NCI-H2029 treated with DMSO at 0.1 percent for 48 hours (cell line): ENCODE measurements at places on chromosomes 16 and 17.

DNA sequence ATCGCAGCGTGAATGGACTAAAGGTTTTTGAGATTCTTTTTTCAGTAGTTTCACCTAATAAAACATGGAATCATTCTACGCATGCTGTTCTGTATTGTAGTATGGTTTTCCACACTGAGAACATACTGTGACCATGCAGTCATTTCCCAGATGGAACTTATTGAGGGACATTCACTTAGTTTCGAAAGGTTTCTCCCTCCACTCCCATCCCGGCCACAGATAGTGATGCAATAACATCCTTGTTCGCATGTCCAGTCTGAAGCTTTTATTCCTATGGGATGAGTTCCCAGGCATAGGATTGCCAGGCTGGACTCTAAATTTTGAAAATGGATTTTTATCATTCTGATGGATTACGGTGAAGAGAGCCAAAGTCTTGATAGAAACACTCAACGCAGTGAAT lies 420.4 kb downstream of the WWOX start:
- no peak for DNase-seq

- no peak for DNase-seq
These were observed 67.9 kb downstream of the ZZEF1 start for GRCh38 chr17:4074831-4075495.

DNA sequence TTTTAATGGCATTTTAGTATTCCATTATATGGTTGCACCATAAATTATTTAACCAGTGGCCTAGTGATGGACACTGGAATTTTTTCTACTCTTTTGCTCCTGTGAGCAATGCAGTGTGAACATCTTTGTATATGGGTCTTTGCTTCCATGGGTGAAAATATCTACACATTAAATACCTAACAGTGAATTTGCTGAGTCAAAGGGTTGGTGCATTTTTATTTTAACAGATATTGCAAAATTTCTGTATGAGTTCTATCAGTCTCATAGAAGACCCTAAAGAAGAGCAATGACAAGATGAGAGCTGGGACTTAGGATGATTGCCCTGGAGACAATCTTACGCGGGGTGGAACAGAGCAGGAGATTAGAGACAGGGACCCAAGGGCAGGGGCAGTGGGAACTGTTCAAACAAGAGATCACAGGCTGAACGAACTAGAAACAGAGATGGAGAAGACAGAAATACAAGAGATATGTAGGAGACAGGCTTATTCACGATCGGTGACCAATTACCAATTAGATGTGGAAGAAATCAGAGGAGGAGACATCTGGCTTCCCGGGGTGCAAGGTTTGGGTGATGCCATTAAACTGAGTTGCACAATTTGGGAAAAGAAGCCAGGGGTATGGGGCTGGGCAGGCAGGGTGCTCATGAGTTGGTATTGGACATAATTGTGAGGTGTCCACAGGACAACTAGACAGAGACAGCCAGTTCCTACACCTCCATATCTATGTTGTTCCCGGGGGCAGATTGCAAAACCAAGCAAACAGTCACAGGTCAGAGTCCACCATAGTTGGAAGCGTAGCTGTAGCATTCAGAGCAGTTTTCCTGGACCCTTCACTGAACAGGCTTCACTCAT lies 39.9 kb upstream of the LONP2 start:
- DNase-seq: no peak

DNA sequence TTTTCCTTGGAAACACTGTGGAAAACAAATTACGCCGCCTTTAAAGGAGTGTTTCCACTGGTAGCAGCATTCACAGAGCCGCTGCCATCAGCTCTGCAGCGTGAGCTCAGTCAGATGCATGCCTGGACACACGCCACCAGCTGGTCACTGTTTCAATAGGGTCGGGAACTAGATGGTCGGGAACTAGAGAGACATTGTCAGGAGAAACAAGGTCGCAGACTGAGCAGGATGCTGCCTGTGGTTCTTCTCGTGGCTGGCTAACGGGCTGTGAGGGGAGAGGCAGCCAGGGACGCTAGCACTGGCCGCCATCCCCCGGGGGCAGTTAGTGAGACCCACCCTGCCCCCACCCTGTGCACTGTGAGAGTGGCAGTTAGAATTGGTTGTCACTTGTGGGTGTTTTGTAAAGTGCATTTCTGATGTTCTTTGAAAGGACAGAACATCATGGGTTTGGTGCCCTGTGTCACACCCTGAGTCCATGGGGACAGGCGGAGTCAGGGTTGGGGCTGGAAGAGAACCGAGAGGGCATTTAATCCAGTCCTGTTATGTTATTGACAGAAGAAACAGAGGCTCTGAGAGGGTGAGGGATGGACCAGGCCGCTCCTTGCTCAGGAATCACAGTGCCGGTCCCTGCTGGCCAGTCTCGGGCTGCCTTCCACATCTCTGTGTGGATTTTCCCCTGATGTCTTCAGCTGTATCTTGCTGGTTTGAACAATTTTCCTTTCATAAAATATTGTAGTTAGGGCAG lies 86.3 kb downstream of the SPECC1 start:
- DNase-seq: no peak

GRCh38 chr17:29867643-29868181 lies 62.3 kb downstream of the SSH2 start:
- no peak for DNase-seq

DNA sequence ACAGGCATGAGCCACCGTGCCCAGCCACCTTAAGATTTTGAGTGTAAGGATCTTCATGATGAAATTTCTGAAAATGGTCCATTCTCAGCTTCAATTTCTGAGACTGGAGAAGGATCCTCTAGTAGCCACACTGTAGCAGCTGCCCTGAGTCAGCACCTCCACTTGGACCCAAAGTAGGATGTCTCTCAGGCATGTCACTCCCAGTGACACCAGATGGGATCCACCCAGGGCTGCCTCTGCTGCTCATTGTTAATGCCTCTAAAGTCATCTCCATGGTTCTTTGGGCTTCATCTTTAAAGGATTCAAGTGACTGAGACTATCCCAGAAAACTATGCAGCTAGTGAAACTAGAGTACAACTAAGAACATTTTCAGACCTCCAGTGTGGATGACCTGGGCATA lies 7.9 kb downstream of the PLD6 start:
- no peak for DNase-seq

DNA sequence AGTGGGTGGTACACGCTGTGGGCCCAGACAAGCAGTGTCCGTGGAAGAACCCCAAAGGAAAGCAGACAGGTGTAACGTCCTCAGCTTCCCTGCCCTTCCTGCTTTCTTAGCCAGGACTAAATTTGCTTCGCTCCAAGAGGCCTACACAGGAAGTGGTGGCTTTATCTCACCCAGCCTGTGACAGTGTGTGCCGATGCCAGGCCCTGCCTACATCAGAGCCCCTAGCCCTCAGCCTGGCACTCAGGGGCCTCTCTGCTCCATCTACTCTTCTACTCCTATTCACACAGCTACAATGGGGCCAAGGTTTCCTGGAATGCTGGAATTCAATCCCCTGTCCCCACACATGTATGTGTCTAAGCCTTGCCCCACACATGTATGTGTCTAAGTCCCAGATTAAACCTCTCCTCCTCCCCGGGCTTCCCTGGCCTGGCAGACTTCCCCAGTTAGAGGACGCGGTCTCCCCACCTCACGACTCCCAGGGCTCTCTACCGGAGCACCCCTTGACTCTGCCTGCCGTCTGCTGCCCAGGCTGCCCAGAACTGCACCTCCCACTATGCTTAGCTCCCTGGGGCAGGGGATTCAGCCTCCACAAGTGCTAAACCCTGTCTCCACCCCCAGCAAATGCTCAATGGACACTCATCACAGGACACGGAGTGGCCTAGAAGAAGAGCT lies 8.2 kb downstream of the PGAP3 start:
- no peak for DNase-seq
